Activated T-helper 2 cell treated with anti-CD3 and anti-CD28 coated beads, Interferon-gamma antibody, Interleukin-2, Interleukin-4, amounts not matched to agents 10 μg/mL and 5 μg/mL and 100 μg/mL, durations not matched to agents 14 hours and 24 hours and 36 hours (primary cell): ENCODE measurements at places on chromosomes 2 and 18.

- no peak for DNase-seq
These were observed 50.4 kb downstream of the TNS1 start for GRCh38 chr2:217952409-217952808.

DNA sequence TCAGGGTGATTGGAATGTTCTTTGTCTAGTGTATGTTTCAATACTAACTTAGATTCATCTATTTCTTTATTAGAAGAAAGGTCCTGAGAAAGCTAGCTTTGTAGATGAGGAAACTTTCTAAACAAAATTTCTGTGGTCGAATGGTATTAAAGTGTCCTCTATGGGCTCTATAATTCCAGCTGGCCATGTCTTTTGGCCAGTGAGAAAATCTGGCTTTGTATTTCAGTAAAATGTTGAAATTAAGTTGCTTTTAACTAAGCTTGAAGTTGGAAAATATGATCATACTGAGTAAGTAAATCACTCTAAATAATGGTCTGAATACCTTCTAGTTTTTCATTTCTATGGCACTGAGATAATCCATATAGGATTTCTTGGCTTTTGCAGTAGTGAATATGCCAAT is 148.8 kb downstream of the RDH14 start:
- DNase-seq, result no peak

DNA sequence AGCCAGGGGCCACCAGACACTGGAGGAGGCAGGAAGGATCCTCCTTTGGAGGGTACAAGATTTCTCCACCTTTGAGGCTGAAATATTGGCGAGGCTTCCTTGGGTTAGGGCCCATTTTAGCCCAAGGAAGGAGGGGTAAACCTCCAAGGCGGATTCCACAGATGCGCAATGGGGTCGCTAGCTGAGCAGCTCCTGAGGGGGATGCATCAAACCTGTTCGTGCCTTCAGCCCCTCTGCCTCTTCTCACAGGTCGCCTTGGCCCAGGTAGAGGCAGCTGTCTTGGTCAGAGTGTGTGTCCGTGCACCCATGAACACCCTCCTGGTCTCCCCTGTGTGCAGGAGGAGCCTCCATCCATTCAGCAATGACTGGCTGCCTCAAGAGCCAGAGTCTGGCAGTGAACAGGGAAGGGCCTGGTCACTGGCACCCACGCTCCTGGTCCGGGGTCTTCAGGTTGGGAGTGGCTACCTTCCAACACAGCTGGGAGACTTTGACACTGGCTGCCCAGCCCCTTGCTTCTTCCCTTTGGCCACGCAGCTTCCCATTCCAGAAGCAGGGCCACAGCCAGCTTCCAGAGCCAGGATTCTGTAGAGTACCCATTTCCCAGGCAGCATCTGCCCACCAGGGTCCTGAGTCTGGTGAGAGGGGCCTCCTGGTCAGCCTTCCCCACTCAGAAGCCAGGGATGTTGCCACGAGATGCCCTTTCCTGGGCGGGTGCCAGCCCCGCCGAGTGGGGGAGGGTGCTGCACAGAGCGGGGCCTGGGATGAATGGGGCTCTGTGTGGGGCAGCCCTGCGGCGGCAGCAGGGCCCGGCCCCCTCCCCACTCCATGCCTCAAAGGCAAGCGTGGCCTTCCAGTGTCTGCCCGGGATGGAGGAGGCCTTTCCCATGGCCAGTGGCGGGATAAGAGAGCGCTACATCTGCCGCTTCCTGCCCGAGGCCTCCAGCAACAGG is 95.8 kb upstream of the GPC1 start:
- DNase-seq, result no peak

DNA sequence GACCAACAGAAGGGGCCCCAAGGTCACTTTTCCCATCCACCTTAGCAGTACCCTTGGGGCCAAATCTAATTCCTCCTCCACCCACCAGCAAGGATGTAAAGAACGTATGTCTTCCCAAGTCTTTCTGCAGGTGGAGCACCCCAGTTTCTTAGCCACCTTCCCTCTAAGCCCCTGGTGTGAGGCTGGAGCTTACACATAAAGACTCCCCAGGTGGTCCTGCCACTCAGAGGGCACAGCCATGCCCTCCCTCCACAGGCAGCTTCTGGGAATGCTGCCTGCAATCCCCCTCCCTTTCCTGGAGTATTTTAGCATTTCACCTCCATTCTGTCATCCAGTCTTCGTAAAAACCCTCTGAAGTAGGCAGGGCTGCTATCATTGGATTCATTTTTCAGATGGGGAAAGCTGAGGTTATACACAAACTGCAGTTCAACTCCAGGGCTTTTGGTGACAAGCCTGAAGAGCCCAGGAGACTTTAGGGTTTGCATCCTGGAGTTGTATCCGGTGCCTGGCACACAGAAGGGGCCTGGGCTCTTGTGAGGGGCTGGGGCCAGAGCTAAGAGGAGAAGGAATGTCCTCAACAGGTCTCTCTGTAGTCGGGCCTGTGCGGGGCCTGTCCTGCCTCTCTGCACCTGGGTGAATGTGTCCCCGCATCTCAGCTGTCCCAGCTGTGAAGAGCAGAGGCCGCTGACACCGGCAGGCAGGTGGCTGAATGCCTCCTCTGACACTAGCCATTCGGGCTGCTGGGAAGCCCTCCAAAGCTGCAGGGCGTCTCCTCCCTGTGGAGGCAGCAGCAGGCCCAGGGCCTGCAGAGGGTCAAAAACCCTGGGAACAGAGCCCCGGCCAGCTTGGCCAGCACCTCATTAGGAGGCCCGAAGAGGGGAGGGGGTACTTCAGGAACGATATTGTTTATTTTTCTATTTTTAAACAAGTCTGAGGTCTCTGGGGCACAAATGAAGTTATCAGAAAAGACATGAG is 27.6 kb downstream of the CIB4 start:
- no peak for DNase-seq

- no peak for DNase-seq
These were observed 125.5 kb downstream of the LOXHD1 start for GRCh38 chr18:46531482-46531881.

- DNase-seq, result no peak
These were observed 175.8 kb upstream of the TCF4 start for GRCh38 chr18:55763805-55764204.

GRCh38 chr2:83823229-83823628 is 635.9 kb downstream of the SUCLG1 start:
- no peak for DNase-seq

DNA sequence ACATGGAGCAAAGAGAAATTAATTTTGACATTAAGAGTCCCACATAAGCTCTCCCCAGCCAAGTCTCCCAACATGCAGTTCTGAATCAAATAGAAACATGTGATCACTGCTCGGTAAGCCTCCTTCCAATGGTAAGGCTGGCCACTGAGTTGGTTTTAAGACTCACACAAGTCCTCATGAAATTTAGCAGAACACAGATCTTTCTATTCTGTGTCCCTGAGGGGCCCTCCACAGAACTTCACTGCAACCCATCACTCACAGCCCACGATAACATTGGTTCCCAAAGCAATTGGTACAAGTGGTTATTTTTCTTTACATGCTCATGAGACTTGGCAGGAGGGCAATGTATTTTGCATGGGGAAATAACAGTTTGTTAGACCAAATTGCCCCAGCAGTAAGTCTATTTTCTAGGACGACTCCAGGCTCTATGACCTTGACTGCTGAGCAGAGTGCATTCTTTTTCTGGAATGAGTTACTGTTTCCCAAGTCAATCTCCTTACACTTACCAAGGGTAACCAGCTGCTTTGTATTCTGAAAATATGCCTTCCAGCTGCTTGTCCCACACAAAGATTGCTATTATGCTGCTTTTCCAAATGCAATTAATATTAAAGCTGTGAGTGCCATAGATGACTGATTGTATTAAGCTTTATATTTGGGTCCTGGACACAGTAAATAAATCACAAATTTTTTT is 142.3 kb upstream of the TANK start:
- no peak for DNase-seq

DNA sequence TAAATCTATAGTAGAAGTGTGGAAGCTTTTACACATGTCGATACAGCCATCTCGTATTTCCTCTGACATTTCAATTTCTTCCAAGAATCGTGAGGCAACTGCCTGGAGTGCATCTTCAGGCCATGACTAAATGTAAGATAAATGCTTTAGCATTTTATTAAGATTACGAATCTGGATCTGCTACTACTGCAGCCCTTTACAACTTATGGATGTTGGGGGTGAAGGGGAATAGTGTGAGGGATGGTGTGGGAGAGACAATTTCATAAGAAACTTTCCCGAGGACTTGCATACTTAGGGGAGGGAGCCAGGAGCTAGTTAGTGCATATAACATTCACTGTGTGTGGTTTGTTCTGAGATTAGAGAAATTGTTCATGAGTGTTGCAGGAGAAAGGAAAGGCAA is 204.8 kb downstream of the SLC39A10 start:
- DNase-seq, result no peak

- DNase-seq, result no peak
These were observed 198.6 kb downstream of the LRP1B start for GRCh38 chr2:141932261-141932660.

- no peak for DNase-seq
These were observed 1.5 kb downstream of the ZC3H8 start for GRCh38 chr2:112253261-112253815.

GRCh38 chr2:45763255-45763654 is 111.8 kb downstream of the PRKCE start:
- DNase-seq, result no peak

- no peak for DNase-seq
These were observed 35.6 kb downstream of the EPAS1 start for GRCh38 chr2:46332686-46333281.

- DNase-seq, result no peak
These were observed 42.9 kb downstream of the AGAP1 start for GRCh38 chr2:235536711-235537110.

DNA sequence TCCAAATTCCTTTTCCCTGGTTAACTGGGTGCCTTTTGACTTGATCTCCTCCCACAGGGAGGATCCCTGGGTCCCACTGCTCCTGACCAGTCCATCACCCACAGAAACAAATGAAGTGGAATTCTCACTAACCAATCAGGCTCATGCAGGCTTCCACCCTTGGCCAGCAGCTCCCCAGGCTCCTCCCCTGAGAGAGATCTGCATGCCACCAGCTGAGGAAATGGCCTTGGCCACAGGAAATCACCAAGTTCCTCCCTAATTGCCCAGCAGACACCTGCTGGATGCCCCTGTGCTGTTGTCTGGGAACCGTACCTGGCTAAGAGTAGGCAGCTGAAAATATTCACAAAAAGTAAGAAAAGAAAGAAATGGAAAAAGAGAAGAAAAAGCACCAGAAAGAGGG is 207.4 kb downstream of the NCK2 start:
- DNase-seq, result no peak

DNA sequence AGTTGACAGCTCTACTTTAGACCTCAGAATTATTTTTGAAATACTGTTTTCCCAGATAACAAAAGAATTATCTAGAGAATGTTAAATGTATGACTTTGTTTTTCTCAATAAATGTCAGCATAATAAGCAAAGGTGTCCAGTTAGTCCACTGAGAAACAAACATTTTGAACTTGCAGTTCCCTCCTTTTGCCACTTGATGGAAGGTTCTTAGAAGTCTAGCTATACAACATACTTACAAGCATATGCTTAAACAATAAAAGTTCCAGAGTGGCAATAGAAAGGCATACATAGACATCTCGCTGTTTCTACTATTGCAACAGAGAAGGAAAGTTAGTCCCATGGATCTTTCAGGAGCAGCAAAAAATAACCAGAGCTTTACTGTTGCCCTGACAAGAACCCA is 11.8 kb downstream of the NDUFA10 start:
- no peak for DNase-seq

- DNase-seq, result no peak
These were observed 299.9 kb upstream of the SALL3 start for GRCh38 chr18:78679613-78680260.

GRCh38 chr18:77905449-77906055 is 655.9 kb downstream of the GALR1 start:
- DNase-seq, result no peak

DNA sequence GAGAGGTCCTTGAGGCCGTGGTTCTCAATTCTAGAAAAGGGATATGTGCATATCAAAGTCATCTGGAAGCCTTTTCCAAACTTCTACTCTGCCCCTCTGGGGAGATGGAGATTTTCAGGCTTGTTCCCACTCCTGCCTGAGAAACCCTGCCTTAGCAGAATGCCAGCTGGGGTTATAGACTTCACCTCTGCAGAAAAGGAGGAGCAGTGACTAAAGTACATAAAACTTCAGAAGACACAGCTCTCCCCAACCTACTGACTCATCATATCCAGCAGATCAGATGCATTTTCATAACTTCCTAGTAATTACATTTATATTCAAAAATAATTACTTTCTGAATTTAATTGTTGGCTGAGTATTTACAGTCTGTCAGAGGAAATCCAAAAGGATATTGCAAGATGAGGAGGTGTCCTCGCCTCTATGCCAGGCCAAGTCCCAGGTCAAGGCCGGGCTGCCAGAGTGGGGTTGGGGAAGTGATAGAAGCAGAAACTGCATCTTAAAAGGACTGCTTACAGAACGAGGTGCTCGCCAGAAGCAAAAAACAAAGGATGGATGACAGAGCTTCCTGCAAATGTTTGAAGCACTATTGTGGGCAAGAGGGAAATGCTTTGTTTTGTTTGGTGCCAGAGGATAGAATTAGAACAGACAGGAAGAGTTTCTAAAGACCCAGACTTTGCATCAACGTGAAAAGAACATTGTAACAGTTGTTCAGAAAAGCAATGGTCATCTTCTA is 75.6 kb upstream of the APCDD1 start:
- no peak for DNase-seq

GRCh38 chr2:28360718-28361293 is 31.9 kb upstream of the FOSL2 start:
- DNase-seq, result no peak

- no peak for DNase-seq
These were observed 31.1 kb downstream of the DOK1 start for GRCh38 chr2:74585406-74586185.

DNA sequence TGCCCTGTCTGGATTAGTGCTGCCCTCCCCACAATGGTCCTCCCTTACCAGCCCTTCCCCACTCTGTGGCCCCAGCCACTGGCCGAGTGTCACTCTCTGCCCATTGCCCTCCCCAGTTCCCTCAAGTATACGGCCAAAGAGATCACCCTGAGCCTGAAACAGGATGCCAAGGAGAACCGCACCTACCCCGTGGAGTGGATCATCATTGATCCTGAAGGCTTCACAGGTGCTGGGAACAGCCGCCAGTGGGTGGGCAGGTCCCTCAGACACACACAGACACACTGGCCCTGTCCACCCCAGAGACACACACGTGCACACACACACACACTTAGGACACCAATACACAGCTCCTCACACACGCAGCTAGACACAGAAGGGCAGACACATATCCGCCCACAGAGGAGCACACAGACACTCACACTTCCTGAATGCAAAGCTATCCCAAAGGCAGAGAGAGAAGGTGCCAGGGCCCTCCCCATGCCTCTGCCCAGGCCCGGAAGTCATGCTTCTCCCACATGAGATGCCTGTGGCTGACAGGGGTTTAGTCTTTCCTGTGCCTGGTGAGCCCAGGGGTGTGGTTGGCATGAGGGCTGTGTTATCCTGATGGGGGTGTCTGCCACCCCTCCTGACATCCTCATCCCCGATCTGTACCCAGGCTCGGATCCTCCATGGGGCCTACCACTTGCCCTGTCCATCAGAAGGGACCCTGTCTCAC is 2.9 kb downstream of the CHRND start:
- no peak for DNase-seq

GRCh38 chr2:46177461-46178089 is 119.6 kb upstream of the EPAS1 start:
- no peak for DNase-seq

- DNase-seq, result no peak
These were observed 45.1 kb upstream of the ZBTB7C start for GRCh38 chr18:48454261-48454757.
